Activated naive CD4-positive, alpha-beta T cell (primary cell): ENCODE measurements at places on chromosomes 2 and 18.

- DNase-seq, result no peak
Observed at GRCh38 chr18:72063001-72063400, 481.1 kb downstream of the CBLN2 start.

- DNase-seq, result no peak
Observed at GRCh38 chr2:167406558-167406957, 518.3 kb downstream of the XIRP2 start.

GRCh38 chr2:80322311-80322920, 17.9 kb upstream of the LRRTM1 start:
- no peak for DNase-seq

DNA sequence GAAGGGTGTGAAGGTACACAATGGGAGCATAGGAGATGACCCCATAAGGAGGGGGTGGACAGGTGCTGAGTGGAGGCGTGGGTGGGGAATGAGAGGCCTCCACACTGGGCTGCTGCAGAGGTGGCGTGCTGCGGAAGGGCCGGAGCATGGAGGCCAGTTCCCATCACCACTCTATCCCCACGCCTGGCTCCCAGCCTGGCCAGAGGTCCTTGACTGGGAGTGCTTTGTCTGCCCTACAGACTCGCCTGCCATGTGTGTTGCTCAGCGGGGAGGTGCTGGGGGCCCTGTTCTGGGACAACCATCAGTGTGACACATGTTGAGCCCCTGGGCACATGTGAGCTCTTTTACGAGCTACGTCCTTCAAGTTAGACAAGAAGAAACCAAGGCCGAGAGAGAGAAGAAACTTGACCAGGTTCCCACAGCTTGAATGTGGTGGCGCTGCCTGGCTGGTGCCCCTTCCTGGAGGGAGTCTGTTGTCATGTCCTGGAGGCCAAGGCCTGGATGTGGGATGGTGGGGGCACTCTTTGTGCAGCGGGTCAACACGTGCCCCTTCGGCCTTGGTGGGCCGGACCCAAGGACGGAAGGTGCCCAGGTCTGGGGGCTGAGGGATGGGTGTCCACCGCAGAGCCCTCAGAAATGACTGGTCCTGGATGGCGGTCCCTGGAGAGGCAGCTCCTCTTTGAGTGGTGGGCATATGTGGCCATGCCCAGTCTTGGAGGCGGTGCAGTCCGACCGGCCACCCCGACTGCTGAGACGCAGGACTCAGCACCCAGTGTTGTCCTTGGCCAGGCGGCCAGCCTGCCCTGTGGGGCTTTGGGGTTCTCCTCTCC, 1.2 kb upstream of the INPP5D start:
- no peak for DNase-seq

DNA sequence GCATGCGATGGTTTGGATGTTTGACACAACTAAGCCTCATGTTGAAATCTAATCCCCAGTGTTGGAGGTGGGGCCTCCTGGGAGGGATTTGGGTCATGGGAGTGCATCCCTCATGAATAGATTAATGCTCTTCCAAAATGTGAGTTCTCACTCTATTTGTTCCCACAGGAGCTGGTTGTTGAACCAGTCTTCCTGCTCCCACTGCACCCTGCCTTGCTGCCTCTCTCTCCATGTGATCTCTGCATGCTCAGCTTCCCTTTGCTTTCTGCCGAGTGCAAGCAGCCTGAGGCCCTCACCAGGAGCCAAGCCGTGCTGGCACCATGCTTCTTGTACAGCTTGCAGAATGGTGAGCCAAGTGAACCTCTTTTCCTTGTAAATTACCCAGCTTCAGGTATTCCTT, 206.8 kb downstream of the VAPA start:
- DNase-seq, result no peak

DNA sequence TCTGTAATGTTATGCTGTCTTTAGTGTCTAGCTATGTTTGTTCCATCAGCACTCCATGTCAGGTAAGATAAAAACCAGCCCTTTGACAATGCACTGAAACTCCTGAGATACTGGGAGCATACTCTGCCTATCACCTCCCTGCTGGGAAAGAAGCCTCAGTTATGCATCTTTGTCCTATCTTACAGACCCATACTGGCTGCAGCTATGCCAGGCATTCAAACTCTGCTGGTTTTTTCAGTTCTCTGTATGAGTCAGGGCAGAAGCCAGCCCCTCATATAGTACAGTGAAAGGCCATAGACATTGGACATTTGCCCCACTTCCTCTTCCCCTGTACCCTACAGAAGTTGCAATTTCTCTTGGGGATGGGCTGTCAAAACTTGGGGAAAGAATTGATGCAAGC, 181.1 kb upstream of the RGPD4 start:
- DNase-seq, result no peak

DNA sequence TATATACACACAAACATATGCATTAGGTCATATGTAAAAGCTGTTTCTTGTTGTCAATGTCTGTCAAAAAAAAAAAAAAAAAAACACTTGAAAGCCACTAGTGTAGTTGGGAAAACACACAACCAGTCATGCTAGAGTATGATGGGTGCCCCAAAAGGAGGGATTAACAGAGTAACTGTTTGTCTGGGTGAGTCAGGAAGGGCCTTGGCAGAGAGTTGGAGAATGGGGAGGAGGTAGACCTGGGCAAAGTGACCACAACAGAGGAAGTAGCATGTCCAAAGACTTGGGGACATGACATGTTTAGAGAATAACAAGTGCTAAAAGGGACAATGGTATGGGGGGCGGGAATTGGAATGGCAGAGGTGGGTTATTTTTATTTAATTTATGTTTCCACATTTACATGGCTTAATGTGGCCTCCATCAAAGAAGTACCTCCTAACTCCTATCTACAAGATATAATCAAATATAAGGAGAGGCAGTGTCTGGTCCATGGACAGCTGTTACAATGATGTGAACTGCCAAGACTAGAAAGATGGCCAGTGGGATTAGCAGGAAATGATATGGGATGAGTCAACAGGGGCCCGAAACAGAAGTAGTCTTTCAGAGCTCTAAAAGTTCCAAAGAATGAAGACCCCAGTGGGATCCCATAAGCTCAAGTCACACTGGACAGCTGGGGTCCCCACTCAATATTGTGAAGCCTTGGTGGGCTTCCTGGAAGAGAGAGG, 99.9 kb upstream of the ZFP36L2 start:
- DNase-seq, result no peak

DNA sequence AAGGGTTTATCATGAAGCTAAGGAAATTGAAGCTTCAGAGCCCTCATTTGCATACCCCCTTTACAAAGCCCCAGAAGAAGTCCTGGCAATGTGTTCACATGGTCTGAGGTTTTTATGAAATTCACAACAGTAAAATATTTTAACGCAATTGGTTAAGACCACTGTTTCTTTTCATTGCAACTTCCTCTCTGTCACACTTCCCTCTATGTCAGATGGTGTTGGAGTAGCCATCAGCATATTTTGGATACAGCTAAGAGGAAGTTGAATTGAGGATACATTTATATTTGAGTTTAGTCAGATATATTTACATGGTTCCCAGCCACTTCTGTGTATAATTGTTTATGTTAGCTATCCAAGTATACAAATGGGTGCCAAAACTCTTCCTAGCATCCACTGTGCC, 170.0 kb downstream of the TXNL1 start:
- no peak for DNase-seq

DNA sequence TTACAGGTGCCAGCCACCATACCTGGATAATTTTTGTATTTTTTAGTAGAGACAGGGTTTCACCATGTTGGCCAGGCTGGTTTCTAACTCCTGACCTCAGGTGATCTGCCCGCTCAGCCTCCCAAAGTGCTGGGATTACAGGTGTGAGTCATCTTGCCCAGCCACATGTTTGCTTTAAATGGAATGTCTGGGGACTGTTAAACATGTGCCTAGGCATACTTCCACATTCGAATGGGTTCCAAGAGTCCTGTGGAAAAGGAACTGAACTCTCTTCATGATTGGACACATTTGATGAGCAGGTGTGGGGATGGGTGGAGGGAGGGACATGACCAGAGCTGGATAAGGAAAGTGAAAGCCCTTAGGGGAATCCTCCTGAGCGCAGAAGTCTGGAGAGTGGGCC, 58.4 kb upstream of the GREB1L start:
- DNase-seq, result no peak

DNA sequence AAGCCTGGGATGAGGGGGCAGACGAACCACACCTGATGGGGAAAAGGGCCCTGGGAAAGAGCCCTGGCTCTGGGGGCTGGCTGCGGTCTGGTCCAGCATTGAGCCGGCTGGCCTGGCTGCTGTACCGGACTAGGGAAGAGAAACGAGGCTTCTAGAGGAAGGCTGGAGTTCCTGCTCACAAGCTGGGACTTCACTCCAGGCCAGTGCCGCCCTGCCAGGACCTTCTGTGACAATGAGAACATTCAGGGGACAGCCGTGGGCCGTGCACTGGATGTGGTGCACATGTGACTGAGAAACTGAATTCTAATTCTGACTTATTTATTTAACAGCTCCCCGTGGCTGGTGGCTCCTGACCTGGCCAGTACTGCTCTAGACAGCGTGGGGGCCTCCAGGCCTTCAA, 269.3 kb downstream of the HDAC4 start:
- no peak for DNase-seq

DNA sequence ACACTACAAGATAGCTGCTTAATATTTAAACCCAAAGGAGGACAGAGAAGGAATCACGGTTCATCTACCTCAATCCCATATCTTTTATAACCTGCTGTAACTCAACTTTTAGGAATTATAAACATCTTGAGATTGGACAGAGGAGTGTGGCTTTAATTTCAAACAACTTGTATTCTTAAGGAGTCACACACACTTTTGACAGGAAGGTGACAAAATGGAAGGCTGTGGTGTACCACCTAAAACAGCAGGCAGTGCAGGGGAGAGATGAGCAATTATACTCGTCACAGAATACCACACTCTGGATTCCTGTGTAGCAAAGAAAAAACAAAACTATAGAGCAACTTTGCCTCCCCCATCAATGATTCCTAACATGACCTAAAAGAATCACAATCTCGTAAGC, 194.8 kb downstream of the ZEB2 start:
- no peak for DNase-seq

- DNase-seq, result no peak
Observed at GRCh38 chr2:152459091-152459490, 124.1 kb downstream of the FMNL2 start.

DNA sequence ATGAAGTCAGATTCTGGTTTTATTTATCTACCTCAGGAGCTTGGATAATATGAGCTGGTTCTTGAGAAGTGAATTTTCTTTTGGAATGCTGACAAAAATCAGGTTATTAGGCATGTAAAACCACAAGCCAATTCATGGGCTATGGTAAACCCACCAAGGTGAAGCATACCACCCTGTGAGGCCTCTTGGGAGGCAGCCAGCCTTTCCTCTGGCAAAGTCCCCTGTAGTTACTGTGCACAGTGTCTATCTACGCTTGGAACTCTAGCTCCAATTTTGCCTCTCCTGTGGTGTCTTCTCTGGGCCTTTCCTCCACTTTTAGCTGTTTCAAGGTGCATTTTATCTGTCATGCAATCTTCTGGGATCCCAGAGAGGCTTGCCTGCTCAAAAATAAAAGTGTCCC, 242.7 kb upstream of the ZSWIM2 start:
- no peak for DNase-seq

DNA sequence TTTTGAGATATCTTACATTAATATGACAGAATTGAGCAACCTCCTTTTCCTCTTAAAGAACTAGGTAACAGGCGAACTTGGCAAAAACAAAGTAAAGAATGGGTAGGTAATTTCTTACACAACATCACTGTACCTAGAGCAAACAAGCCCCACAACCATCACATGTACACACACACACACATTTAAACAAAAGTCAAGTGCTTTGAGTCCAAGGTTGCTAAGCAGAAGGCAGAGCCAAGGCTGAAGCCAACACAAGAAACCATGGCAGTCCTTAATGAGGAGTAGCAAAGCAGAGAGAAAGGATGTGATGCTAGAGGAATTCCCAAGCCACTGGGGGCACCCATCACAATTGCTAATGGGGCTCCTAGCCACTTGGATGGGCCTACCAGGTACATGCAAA, 164.1 kb downstream of the PAX3 start:
- no peak for DNase-seq

DNA sequence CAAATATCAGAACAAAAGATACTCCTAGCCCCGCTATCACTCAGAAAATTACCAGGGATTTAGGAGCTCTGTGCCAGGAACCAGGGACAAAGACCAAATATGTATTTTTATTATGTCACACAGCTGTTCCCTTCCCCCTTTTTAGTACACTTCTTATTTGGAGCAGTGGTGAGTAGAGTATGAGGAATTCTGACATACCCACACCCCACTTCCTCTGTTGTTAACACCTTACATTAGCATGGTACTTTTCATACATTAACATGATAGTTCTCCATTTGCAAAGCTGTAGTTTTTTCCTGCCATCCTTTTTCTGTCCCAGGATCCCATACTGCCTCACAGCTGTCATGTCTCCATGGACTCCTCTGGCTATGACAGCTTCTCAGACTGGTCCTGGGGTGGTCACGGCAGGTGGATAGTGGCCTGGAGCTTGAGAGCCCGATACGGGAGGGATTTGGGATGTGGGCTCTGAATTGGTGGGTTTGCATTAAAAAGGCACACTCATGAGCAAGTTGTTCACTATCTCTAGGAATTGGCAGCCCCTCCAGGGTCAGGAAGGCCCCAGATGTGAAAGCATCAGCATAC, 100.2 kb downstream of the SH3RF3 start:
- DNase-seq, result no peak

DNA sequence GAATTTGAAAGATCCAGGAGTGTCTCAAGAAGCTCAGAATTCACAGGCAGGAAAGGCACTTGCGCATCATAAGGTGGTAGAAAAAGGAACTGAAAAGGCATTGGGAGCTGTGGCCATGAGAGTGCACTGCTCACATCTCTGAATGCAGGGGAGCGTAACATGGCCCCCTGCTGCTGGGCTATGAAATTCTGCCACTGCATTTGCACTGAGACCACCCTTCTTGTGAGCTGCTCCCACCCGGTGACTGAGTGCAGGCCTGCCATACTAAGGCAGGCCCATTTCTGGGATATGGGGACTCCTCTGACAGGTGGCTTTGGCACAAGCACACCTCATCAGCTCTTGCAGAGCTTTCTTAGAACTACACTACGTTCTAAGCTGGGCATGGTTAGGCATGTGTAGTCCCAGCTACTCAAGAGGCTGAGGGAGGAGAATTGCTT, 25.3 kb upstream of the STARD7 start:
- no peak for DNase-seq

- no peak for DNase-seq
Observed at GRCh38 chr2:185215497-185215896, 523.1 kb upstream of the FSIP2 start.

GRCh38 chr2:47028846-47029560, 113.4 kb upstream of the MCFD2 start:
- no peak for DNase-seq

DNA sequence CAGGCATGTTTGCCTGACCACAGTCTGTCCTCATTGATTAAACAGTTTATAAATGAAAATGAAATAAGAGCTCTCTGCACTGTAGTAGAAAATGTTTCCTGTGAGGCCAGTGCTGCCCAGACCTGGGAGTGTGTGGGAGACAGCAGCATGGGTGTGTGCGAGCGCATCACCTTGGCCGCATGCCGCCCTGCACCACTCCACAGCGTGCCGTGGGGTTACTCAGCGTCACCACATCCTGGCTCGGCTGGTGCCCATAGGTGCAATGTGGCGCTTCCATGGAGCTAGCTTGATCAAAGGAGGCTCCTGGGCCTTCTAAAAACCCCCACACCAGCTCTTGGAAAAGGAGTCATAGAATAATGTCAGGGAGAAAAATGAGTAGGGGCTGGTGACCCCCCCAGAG, 76.0 kb upstream of the EPC2 start:
- no peak for DNase-seq
